Activated CD4-positive, alpha-beta T cell treated with anti-CD3 and anti-CD28 coated beads, Interleukin-2, amount 50 U/mL, for 1 hour (primary cell): ENCODE measurements at places on chromosomes 16 and 17.

DNA sequence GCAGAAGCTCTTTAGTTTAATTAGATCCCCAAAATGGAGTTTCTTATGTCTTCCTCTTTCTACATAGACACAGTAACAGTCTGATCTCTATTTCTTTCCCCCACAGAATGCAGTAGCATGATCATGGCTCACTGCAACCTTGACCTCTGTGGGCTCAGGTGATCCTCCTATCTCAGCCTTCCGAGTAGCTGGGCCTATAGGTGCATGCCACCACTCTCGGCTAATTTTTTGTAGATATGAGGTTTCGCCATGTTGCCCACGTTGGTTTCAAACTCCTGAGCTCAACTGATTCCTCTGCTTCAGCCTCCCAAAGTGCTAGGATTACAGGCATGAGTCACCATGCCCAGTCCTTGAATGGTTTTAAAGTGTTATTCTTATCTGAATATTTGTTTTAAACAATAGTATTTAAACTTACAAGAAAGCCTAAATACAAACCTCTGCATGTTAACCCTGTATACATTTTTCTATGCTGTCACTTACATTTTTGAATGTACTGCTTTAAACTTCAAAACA lies 120.6 kb downstream of the GOSR1 start:
- no peak for DNase-seq

- no peak for DNase-seq
These were observed 11.3 kb downstream of the FKBP10 start for GRCh38 chr17:41824086-41824485.

- no peak for DNase-seq
These were observed 3.4 kb upstream of the SSTR5 start for GRCh38 chr16:1069154-1069553.

DNA sequence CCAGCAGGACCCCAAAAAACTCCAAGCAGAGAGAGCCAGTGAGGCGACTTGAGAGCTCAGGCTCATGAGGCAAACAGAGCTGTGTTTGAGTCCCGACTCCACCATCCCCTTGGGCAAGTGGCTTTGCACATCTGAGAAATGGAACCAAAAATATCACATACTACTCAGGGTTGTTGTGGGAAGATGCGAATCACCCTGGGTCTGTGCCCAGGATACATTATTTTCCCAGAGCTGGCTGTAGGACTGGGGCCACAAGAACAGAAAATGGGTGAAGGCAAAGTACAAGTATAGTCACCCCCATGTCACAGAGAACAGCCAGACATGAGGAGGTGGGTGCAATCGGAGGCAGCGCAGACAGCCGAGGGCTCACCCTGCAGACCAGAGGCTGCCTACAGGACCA lies 127.3 kb downstream of the GAS7 start:
- DNase-seq, result no peak

DNA sequence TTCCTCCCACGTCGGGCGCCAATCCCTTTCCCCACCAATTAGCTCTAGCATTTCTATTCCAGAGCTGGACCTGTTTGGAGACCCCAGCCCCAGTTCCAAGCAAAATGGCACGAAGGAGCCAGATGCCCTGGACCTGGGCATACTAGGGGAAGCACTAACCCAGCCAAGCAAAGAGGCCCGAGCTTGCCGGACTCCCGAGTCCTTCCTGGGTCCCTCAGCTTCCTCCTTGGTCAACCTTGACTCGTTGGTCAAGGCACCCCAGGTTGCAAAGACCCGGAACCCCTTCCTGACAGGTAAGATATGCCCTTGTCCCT lies 5.6 kb upstream of the SPATA20 start:
- DNase-seq, result no peak

DNA sequence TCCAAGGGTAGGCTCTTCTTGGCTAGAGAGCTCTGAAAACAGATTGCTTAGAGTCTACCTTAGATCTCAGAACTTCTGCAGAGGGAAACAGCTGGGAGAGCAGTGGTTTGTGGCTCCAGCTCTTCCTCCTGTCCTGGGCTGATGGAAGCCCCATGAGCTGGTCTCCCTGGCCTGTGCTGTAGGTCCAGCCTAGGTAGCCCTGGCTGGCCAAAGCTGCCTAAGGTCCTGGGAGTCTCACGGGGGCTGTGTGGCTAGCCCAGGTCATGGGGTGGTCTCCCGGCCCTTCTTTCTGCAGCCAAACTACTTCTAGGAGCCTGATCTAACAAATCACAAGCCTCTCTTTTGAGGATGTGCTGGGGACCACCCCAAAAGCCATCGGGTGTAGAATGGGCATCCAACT lies 75.7 kb downstream of the MPRIP start:
- DNase-seq, result no peak

DNA sequence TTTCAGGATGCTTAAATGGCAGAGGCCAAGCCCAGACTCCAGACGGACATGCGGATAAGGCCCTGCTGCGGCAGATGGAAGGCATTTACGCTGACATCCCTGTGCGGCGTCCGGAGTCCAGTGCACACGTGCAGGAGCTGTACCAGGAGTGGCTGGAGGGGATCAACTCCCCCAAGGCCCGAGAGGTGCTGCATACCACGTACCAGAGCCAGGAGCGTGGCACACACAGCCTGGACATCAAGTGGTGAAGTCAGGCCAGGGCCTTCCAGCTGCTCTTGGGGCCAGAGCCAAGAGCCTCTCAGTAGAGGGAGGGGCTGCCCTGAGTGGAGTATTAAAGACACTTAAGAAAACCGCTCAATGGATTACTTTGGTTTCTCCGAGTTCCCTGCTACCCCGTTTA lies 29.4 kb downstream of the NARF start:
- no peak for DNase-seq

DNA sequence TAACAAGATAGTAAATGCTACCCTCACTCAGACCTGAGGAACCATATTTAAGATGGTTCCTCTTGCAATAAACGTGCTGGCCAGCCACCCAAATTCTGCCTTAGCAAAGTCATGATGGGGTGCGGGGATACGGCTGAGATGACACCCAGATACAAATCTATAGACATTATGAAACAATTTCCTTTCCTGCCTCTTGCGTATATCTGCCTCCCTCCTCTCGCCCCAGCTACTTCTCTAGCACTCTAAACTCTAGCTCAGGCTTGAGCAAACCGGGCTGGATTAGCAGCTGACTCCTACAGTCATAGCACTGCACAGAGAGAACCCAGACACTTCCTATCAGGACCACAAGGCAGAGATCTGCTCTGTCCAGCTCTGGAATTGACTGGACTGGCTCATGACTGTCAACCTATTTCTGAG lies 22.3 kb downstream of the CD300LF start:
- DNase-seq, result no peak

GRCh38 chr16:82660075-82660645 lies 33.4 kb downstream of the CDH13 start:
- peak; percentile 20 for DNase-seq

GRCh38 chr16:88601313-88602036 lies 31.3 kb downstream of the ZC3H18 start:
- DNase-seq, result no peak

DNA sequence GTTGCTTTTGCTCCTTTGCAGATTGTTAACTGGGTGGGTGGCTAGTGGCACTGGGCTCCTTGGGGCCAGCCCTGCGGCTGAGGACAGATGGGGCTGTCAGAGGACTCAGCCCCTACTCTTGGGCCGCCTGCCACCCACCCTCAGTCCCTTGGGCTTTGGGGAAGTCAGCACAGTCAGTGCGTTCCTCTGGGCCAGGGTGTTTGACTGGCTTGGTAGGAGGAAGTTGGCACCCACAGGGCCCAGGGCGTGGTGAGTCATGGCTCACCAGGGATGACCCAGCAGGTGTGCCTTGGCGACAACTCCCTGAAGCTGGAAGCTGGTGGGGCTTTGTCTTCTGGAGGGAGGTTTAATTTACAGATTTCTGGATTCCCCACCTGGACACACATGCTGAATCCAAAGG lies 32.4 kb downstream of the HAPSTR1 start:
- no peak for DNase-seq
